ENCODE measurements at places on chromosomes 3 and 15.

DNA sequence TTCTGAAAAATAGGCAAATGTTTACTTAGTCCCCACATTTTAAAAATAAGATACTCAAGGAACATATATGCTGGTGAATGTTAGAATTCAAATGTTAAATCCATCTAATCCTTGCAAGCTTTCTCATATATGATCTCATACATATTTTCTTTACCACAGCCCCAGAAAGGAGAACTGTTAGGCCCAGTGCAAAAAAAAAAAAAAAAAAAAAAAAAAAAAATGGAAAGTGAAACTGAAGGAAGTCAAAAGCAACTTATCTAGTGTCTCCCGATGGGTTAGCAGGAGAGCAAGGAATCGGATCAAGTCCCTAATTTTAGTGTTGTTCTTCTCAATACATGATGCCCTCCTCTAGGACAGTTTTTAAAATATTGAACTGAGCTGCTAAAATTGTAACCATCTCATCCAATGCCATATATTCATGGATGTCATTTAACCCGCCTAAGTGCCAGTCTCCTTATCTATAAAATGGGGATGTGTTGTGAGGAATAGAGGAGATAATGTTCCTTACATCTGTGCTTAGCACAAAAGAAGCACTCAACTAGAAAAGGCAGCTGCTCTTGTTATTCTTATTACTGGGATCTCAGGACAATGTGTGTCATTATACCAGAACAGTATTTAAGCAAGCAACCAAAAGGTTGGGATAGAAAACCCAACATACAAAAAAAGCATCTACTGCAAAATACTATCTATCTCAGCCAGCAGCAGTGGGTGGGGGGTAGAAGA lies 279.7 kb downstream of the MAGI1 start:
- no peak for DNase-seq

GRCh38 chr3:160065786-160066185 lies 77.2 kb downstream of the IL12A start:
- no peak for DNase-seq

GRCh38 chr3:145936971-145937370 lies 224.0 kb downstream of the PLOD2 start:
- DNase-seq = no peak

DNA sequence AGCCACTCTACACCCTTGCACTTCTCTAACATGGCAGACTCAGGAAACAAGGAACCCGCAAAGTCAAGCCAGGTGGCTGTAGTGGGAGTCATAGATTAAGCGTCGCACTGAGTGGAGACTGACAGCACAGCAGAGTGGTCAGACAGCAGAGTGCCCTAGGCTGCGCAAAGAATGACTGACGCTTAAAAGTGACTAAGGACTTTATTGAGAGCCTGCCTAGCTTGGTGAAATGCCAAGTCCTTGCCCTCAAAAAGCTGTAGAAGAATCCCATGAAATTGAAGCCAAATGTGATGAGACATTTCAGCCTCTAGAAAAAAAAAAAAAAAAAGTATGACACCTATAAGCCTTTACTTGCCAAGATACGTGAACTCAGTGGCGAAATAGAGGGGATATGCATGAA lies 30.2 kb downstream of the NCEH1 start:
- no peak for DNase-seq

GRCh38 chr15:67068710-67069400 lies 3.5 kb downstream of the SMAD3 start:
- DNase-seq = no peak
